Coronary artery (tissue), 2 donors: ENCODE measurements at places on chromosomes 6 and 20.

DNA sequence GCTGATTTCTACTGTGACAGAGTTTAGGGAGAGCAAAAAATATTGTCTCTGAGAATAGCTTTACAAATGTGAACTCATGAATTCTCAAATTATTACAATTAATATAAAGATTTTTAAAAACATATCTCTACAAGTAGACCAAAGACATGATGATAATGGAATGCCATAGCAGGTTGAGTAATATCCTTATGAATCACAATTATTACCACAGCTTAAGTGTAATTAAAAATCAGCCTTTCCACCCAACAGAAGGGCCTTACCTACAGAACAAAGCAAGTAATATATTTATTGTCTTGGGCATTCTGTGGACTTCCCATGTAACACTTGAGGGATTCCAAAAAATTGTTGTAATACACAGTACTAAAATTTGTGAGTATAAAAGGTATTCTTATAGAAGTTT is 1099.6 kb upstream of the GJE1 start:
- DNase-seq, result no peak

DNA sequence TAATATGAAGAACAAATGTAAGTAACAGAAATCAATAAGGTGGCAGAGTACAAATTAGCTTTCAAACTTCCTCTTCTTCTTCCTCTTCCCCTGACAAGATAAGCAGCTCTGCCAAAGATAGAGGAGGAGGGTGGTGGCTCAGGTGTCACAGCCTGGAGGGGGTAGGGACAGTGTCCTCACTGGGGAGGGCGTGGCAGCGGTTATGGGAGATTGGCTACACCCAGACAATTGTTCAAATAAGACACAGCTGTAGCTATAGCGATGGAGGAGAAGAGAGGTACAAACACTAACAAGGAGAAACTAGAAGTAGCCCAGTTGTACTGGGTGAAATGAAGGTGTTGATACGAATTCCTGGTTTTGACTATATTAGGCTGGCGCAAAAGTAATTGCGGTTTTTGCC is 198.5 kb downstream of the TBXT start:
- no peak for DNase-seq

DNA sequence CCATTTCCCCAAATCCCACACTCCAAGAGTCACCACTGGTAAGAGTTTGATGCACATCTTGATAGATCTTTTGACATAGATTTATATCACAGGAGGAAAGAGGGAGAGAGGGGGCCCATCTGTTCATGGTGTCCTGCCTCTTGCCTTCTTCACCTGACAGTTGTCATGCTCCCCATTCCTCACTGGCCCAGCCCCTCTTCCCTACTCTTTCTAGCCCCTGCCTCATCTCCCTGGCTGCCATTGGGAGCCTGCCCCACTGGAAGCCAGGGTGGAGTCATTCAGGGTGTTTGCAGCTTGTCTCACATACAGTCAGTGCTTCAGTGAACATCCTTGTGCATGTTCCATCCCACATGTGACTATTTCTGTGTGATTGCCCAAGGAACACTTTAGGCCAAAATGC is 27.6 kb downstream of the SIRPA start:
- no peak for DNase-seq

- no peak for DNase-seq
Measured at GRCh38 chr20:15496501-15497039, 1076.7 kb downstream of the KIF16B start.

DNA sequence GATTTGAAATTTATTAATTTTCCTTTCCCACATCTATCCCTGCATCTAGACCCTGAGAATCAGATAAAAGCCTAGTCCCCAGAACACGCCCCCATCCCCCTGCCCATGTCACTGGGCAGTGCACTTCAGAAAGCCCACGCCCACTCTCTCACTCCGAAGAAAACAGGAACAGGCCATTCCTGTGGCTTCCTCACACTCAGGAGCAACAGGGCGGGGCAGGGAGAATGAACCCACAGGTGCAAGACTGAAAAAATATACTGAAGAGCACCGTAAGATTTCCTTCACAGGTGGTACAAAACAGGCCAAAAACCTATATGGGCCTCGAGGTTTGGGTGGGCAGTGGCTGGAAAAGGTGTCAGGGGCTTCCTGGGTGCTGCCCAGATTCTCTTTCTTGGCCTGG is 3.4 kb downstream of the OXT start:
- DNase-seq, result no peak

GRCh38 chr6:111607279-111607678 is 1.6 kb upstream of the TRAF3IP2 start:
- no peak for DNase-seq
